ENCODE measurements at places on chromosomes 3 and 15.

GRCh38 chr3:114318295-114318694, 24.5 kb downstream of the TIGIT start:
- DNase-seq, result no peak

GRCh38 chr3:12796171-12797123, at the start of gene CAND2:
Gene CAND2 (plus strand): TSS chr3:12796680. CDS start chr3:12796721, 41 bp downstream.
- peak; percentile 44 for DNase-seq

GRCh38 chr3:39540162-39540921, 72.9 kb downstream of the MOBP start:
- DNase-seq, result no peak

GRCh38 chr15:64990168-64990470, 405 bp upstream of the SPG21 start:
- DNase-seq, result no peak

DNA sequence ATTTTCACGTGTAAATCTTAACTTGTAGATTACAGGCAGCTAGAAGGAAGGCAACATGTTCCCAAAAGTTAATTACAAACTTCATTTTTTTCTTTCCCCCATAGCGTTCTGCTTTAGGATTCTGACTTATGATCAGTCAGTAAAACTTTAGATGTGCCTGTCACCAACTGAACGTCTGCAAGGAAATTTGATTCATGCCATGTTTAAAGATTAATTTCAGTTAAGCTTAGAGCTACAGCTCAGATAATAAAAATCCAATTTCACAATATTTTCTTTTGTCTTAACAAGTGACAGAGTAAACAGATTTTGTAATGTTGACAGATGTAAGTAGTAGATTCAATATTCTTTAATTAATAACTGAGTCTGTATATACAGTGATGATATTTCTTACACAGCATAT, 253.1 kb downstream of the NFKBIZ start:
- DNase-seq, result no peak

- no peak for DNase-seq
Observed at GRCh38 chr15:52083603-52084002, 29.0 kb downstream of the BCL2L10 start.

DNA sequence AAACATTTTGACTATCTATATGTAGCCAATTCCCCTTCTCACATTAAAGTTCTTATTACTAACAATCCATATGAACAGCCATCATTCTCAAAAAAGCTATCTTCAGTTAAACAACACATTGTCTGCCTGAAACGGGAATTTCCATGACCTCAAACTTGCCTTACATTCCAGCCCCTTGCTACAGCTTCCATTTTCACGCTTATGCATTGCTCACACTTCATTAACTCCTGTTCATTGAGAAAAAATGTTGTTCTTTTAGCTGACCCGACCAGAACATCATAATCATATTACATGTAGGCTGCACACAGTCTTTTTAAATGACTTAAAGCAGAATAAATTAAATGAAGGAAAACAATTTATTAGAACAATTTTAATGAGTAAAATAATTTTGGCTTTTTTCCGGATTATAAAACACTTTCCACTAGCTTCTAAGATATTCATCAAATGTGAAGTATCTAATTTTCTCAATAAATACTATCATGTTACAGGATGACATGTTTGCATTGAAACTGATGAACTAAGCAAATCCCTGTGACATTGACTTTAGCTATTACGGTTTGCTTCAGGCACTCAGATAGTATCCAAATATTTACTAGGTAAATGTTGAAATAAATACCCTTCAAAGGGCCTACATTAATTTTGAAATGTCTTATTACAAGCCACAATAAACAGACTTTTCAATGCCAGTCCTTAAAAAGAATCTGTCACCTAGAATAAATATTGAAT, 49.9 kb downstream of the P3H2 start:
- DNase-seq, result no peak
